Endothelial cell of umbilical vein (primary cell): ENCODE measurements at places on chromosomes 16 and 17. TPM values are rescaled to one million over a fixed set of nuclear protein-coding genes. Genes with fewer than 3 reads are reported as not detected.

Gene CACNA1H
- total RNA-seq: not detected in 2 replicates

Gene MC1R
- total RNA-seq: 3.2 and 4.0 TPM in 2 replicates

Gene PRAC2
- total RNA-seq: not detected in 2 replicates

Gene CDK3
- total RNA-seq: 6.2 and 8.5 TPM in 2 replicates

Gene C17orf113
- 0.18 and 0.20 TPM in 2 replicates for total RNA-seq

Gene PTX4
- 0.31 TPM in 1 of 2 replicates, not detected in the other for total RNA-seq

Gene KRTAP2-3
- not detected in 2 replicates for total RNA-seq

Gene KLHL10
- total RNA-seq: not detected in 2 replicates

Gene BTBD17
- total RNA-seq: not detected in 2 replicates

Gene ALOXE3
- not detected in 2 replicates for total RNA-seq

Gene CNGB1
- not detected in 2 replicates for total RNA-seq

Gene TBKBP1
- total RNA-seq: 11.7 and 15.3 TPM in 2 replicates

Gene ADAMTS18
- 2.7 and 27.5 TPM in 2 replicates for total RNA-seq

Gene KRT23
- not detected in 2 replicates for total RNA-seq

Gene CLEC16A
- total RNA-seq: 23.3 and 25.7 TPM in 2 replicates

Gene RGS11
- total RNA-seq: 3.0 and 5.5 TPM in 2 replicates

Gene EPOP
- 2.6 and 2.9 TPM in 2 replicates for total RNA-seq

Gene GCGR
- total RNA-seq: not detected in 2 replicates

Gene CENPV
- 41.6 and 44.0 TPM in 2 replicates for total RNA-seq

Gene CHST5
- total RNA-seq: 0.29 TPM in 1 of 2 replicates, not detected in the other

Gene MILR1
- total RNA-seq: 1.2 and 1.6 TPM in 2 replicates

Gene CDH1
- total RNA-seq: 0.69 TPM in 1 of 2 replicates, not detected in the other

Gene IST1
- 165 and 185 TPM in 2 replicates for total RNA-seq

Gene GUCY2D
- not detected in 2 replicates for total RNA-seq

Gene WFIKKN1
- total RNA-seq: 0.28 and 0.40 TPM in 2 replicates

Gene ZNF469
- 5.7 and 6.3 TPM in 2 replicates for total RNA-seq

Gene TIGD7
- 3.3 and 3.5 TPM in 2 replicates for total RNA-seq

Gene ADORA2B
- total RNA-seq: 6.5 and 9.8 TPM in 2 replicates
